HFFc6 (cell line): ENCODE measurements at places on chromosomes 1 and 21.

- DNase-seq = no peak
Measured at GRCh38 chr1:100349246-100349645, 3.1 kb upstream of the CDC14A start.

GRCh38 chr1:1005774-1006304 is 5.9 kb upstream of the HES4 start:
- DNase-seq = no peak

DNA sequence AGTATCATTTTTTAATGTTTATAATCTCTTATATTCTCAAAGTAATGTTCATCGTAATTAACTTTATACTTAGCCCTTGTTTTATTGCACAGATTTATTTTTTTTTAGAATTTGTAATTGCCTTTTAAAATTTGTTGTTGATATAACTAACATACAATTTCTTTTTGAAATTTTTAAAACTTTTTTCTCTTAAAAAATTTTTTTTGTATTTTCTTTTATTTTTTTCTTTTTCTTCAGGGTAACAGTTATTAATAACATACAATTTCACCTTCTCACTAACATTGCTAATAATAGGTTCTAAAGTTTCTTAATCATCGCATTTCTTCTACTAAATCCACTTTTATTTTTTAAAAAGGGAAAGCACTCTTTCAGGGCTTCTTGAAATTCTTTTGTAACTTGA is 11.3 kb upstream of the VAMP4 start:
- no peak for DNase-seq

DNA sequence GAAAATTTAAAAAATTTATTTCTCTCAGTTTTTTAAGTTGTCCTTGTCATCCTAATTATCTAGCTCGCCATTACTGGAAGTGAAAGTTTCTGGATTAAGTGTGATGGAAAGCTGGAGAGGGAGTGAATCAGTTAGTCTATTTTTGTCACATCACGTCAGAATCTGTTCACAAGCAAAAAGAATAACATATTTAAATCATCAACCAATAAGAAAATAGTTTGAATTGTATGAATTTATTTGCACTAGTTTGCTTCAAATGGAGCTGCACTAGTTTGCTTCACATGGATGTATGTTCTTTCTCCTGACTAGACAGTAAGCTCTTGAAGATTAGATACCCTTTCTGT is 22.8 kb downstream of the PHC2 start:
- DNase-seq = no peak

GRCh38 chr1:210830034-210831028 is 303.6 kb downstream of the KCNH1 start:
- no peak for DNase-seq

GRCh38 chr1:15344800-15345704 is 64.6 kb upstream of the EFHD2 start:
- no peak for DNase-seq

GRCh38 chr1:239995281-239995680 is 96.4 kb upstream of the FMN2 start:
- no peak for DNase-seq
